Stimulated activated CD4-positive, alpha-beta T cell treated with anti-CD3 and anti-CD28 coated beads, TNF-alpha, amount 100 ng/mL, for 1 hour (primary cell): ENCODE measurements at places on chromosomes 1 and 21.

DNA sequence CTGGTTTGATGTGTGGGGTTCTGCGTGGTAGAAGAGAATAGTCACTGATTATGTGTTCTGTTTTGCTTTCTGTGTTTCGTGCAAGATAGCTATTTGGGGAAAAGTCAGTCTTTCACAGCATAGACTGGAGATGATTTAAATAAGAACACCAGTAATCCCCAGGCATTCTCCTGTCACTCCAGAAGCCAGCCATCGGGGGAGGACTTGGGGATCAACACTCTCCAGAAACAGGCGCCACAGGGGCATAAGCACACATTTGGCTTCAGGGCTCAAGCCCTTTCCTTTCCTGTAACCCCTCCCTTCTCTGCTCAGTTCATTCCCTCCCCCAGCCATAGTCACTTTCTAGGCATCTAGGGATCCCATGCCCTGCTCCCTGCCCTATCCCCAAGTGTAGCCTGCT, 97.3 kb upstream of the BEND5 start:
- no peak for DNase-seq

GRCh38 chr1:218304281-218305039, 19.4 kb downstream of the RRP15 start:
- DNase-seq, result no peak

- DNase-seq, result no peak
Measured at GRCh38 chr1:44084998-44085675, 33.5 kb upstream of the KLF17 start.

- no peak for DNase-seq
Measured at GRCh38 chr1:99784809-99785255, 18.4 kb upstream of the FRRS1 start.

GRCh38 chr1:33824321-33824720, 39.6 kb upstream of the HMGB4 start:
- DNase-seq, result no peak

GRCh38 chr1:204477036-204477740, 17.4 kb downstream of the PIK3C2B start:
- no peak for DNase-seq

DNA sequence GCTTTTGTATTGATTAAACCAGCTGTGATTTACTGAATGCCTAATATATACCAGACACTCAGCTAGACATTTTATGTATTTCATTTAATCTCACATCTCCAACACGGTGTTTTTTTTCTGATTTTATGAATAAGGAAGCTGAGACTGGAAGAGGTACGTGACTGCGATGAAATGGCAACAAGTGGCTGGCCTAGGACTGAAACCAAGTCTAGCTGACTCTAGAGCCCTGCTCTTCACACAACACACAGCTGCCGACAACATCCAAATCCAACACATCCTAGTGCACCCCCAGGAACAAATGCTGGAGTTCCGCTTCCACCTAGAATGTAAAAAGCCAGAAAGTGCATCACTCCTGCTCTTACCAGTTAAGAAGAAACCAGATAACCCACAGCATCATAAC, 10.7 kb upstream of the TOMM20 start:
- DNase-seq, result no peak

GRCh38 chr1:29849991-29850757, 613.9 kb downstream of the PTPRU start:
- no peak for DNase-seq

- DNase-seq, result no peak
Measured at GRCh38 chr1:116951200-116951935, 41.7 kb downstream of the PTGFRN start.

DNA sequence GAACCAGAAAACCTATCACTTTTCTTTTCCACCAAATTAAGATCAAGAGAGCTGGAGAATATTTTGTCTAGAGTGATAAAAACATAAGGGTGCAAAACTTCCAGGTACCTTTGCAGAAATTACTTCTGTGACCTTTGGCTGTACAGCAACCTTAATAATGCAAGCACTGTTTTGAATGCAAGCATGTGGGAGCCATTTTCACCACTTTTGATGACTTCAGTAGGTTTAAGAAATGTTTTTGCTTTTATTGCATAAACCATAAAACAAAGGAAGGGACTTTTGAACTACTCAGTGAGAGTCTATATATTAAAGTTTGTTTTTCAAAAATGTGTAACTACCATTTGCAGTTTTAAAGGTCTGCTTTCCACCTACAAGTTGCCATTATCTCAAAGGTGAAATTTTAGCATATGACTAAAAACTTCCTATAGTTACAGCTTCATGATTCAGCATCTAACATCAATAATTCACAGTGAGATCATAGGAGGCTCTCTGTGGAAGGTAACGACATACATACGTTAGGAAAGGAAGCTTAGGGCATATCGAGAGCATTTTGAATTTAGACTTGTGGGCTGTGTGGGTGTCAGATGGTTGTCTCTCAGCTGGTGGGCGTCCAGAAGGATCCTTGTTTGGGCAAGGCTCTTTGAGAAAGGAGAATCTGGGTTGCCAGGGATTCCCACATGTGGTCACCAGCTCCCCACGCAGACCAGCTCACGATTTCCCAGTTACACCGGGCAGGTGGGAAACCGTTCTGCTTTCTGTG, 1.1 kb upstream of the GADD45A start:
- DNase-seq, result peak; percentile 23

- peak; percentile 16 for DNase-seq
Measured at GRCh38 chr1:100353071-100353801, 930 bp downstream of the CDC14A start.

GRCh38 chr21:45818276-45818903, 163.2 kb upstream of the COL6A1 start:
- DNase-seq, result no peak

DNA sequence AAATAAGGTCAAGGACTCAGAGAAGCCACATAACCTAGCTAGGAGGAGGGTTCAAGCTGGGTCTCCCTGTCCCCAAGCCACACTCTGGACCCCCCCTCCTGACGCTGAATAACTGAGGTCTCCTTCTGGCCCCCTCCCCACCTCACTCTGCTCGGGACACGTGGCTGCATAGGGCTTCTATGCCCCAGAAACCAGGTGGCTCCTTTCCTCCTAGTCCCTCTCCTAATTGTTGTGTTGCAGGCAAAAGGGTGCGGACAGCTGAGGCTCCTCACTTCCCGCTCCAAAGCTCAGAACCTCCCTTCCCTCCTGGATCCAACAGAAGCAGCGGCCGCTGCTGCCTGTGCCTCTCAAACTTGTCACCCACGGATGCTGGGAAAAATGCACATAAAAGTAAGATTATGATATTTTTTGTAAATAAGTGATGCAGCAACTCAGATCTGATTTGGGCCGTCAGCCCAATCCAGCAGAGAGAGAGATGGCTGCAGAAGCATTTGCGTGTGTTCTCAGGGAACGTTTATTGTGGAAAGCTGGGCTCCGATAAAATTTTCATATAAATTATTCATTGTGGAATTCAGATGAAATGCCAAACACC, 40.8 kb upstream of the C1orf174 start:
- no peak for DNase-seq

- DNase-seq, result no peak
Measured at GRCh38 chr1:50109647-50110075, 941 bp downstream of the ELAVL4 start.
